ENCODE measurements at places on chromosomes 1 and 21.

DNA sequence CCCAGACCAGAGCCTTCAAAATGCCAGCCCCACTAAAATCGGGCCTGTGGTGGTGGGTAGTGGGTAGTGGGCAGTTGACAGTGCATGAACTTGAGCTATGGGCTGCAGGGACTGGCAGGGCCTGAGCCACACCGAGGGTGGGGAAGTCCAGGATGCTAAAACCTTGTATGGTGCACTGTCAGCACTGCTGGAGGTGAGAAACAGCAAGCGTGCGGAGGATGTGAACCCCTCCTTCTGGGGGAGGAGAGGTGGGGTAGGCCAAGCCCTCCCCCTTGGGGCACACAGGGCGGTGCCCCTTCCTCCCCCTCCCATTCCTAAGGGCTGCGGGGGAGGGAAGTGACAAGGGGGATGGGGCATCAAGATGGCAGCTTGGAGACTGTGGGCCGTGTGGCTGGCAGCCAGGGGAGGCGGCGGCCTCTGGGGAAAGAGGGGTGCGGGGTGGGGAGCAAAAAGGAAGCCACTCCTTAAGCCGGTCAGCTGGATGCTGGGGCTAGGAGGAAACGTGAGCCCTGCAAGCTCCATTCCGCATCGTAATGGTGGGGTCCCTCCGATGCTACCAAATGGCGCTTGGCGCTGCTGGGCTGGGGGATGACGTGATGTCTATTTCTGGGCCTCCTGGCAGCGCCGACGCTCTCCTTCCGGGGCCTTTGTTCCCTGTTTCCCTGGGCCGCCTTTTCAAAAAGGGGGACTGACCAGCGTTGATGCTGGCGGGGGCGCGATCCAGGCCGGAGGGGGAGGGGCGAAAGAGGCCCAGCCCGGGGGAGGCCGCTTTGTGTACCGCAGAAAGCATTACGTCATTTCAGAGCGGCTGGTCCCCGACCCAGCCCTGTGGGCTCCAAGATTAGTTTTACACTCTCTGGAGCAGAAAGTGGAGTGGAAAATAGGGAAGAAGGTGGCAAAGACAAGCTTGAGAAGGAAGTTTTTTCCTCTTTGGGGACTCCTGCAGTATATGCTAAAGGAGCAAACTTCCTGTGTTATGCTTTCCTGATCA is 809 bp downstream of the SYT11 start:
- DNase-seq: no peak

DNA sequence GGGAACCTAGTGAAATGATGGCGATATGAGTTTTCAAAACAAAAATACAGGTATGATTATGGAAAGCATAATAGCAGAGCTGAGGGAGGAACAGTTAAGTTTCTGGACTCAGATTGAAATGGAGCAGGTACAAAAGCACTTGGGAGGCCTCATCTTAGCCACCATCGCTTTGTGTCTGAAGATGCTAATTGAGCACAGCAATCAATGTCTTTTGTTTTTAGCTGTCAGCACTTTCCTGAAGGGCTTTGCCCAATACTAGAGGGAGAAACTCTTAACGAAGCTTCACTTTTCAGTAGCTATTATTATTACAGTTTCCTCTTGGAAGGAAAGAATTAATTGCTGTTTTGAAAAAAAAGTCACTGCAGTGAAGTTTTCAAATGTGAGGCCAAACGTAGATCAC is 348.7 kb downstream of the RWDD3 start:
- DNase-seq: no peak

- peak; percentile 99 for DNase-seq
These were observed 46.3 kb downstream of the GPA33 start for GRCh38 chr1:167043752-167044488.

DNA sequence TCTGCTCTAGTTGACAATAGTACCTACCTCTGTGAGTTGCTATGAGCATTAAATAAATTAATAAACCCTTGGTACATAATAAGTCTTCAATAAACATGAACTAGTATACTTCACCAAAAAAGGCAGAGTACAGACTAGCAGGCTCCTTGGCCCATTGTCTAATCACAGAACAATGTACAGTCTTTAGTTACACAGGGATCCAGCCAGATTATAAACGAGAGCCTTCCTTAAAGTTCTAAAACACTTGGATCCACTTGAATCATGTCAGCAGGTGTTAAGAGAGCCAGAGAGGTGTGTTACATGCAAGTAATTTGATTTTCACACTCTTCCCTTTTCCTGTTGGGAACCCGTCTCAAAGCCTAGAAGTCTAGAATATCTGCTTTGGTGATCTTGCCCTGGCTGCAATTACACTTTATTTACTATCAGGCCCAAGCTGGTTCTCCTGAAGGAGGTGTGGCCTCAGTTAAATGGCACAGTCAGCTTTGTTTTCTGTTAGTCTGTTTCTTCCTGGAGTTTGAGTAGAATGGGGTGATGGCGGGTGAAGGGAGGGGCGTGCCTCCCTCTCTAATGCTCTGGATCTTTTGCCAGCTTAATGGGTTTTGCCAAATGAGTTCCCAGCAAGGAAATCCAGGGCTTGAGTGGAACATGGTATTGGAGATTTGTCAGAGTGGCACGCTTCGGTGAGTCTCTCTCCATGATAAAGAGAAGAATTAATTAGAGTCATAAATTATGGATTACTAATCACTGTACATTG is 570.9 kb upstream of the CAMK1G start:
- DNase-seq: peak; percentile 49

DNA sequence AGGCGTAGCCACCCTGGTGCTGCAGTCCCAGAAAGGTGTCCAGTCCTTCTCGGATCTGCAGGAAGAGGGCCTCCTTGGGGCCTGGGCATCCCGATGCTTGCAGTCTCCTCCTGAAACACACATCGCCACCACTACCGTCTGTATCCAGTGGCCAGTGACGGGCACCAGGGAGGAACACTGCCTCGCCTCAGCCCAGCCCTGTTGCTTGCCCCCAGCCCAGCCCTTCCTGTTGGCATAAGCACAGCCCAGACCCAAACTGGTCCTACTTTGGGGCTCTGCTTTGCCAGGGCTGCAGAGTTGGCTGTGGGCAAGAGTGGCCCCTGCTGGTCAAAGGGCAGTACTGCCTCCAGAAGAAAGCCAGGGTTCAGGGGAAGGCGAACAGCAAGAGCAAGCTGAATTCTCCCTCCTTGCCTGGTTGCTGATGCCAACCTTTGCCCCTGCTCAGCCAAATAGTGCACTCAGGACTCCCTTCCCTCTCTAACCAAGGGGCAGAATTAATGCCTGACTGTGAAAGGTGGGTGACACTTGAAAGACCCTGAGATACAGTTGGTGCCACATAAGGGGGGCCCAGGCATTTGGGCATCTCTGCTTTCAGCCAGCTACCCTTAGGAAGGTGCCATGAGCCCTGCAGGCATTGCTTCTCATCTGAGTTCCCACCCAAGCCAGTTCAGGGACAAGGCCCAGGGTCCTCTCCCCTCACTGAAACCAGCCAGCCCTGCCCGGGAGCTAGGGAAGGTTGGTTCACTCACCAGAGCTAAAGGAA is 11.1 kb upstream of the ARHGEF2 start:
- DNase-seq: peak; percentile 56

GRCh38 chr1:188615321-188615720 is 1786.6 kb downstream of the PLA2G4A start:
- no peak for DNase-seq

- no peak for DNase-seq
These were observed 89.9 kb upstream of the CXADR start for GRCh38 chr21:17422931-17423330.

DNA sequence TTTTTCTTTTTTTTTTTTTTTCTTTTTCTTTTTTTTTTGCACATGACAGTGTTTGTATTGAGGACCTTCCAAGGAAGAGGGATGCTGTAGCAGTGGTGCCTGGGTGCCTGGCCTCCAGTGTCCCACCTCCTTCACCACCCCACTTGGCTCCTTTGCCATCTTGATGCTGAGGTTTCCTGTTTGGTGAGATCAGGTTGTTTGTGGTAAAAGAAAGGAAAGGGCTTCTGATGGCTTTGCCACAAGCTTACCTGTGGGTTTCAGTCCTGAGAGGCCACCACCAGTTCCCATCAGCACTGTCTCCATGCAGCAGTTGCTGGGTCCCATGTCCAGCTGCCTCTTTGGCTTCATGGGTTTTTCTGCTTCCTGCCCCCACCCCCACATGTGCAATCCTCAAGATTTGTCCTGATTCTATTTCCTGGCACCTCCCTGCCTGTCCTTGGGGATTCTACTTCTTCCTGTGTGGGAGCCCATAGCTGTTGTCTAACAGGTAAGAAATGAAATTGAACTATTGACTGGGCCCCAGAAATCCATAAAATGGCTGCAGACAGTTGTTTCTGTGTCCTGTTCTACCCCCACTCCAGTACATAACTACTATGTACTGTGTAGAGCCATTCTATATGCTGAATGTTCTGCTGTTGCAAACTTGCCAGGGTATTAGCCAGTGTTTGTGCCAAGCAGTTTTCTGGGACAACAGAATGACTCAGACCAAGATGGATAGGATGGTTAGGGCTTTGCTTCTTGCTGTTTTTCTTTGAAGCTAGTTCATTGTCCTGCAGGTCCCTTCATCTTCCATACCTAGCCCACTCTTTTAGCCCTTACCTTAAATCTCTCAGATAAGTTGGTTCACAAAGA is 4.2 kb upstream of the CCDC28B start:
- DNase-seq: no peak

- no peak for DNase-seq
These were observed 282.7 kb downstream of the NPHP4 start for GRCh38 chr1:5709461-5709975.

DNA sequence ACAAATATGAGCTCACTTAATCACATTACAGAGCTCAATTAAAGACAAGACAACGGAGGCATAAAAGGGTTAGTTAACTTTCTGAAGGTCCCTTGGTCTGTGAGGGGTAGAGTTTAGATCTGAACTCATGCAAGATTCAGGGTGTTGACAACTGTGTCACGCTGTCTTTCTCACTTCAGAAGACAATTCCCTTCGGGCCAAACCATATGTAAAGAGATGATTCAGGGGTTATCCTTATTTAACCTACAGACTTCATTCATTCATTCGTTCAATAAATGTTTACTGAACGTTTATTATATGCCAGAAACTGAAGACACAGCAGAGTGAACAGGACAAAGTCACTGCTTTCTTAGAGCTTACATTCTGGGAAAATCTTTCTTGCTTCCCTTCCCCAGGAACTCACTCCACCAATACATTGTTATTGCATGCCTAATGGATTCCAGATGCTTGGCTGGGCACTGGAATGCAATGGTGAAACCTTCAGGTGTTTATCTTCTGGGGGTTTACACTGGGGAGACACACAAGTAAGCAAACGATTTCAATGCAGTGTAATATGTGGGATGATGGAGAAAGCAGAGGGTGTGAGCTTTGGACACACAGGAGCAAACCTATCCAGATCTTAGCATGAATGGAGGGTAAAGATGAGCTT is 6.4 kb downstream of the XCL1 start:
- DNase-seq: no peak

DNA sequence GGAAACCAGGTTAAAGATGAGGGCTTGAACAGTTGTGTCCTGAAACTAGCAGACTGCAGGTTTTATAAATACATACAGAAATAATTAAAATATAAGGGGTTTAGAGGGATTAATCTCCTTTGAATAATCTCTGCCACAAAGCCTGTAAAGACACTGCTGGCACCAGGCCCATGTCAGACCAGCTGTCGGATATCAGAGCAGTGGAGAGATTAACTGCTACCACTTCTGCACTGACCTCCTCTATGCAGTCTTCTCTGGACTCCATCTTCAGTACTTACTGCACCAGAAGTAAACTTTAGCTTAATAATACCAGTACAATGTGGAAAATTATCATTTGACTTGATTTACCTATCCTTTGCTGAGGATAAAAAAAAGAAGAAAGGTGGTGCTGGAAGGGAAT is 128.6 kb downstream of the LHX4 start:
- DNase-seq: no peak

GRCh38 chr1:11211925-11212587 is 22.9 kb downstream of the ANGPTL7 start:
- DNase-seq: no peak

DNA sequence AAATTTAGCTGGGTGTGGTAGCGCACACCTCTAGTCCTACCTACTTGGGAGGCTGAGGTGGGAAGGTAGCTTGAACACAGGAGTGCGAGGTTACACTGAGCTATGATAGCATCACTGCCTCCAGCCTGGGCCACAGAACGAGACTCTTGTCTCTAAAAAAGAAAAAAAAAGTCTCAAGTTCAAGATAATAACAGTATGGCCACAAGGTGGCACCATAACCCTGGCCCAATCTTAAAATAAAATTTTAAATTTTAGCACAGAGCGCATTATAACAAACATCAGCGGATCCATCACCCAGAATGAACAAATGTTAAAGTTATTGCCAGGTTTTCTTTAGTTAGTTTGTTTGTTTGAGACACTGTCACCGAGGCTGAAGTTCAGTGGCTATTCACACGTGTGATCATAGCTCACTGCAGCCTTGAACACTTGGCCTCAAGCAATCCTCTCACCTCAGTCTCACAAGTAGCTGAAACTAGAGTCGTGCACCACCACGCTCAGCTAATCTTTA is 2.9 kb upstream of the HTR6 start:
- DNase-seq: no peak

DNA sequence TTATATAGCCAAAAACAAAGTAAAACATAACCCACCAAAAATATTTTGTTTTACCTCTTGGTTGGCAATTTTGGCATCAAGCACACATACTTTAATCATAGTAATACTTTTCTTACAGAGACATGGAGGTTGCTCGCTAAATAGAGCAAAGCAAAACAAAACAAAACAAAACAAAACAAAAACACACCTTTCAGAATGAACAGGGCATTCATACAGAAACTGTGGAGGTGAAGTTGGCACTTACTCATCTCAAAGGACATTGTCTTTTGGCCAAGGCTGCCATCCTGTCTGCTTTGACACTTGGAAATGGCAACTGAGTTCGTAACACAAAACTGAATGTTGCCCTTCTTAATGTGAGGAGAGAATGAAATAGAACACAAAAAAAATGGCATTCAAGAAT is 773.1 kb downstream of the USP25 start:
- DNase-seq: no peak

DNA sequence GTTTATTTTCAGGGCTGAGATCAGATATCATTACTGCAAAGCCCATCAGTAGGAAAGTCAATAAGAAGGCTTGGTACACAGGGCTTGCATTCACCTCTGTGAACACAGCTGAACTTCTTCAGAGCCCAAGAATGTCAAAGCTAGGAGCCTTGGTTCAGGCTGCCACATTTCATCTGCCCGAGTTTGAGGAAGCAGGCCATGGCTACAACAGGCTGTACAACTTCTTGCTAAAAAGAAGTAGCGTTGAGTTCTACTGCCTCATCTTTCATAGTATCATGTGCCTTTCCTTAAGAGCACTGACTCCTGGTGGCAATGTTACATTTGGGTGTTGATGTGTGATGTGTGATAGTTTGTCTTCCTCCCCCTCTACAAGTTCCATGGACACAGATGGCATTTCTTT is 10.1 kb downstream of the C1orf162 start:
- DNase-seq: no peak

DNA sequence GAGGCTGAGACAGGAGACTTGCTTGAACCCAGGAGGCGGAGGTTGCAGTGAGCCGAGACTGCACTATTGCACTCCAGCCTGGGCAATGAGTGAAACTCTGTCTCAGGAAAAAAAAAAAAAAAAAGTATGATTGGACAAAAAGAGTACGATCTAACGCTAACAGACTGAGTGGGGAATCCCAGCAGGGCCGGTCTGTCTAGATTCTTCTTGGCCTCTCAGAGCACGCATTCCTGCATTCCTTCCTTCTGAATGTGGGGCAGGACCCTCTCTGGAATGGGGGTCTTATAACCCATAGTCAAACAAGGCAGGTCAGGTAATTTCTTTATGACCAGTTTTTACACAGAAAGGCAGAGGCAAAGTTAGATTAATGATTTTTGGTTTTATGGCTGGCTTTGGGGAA is 92.0 kb upstream of the PPM1J start:
- DNase-seq: no peak
